Activated CD4-positive, alpha-beta memory T cell treated with anti-CD3 and anti-CD28 coated beads, Interleukin-2, amount 10 ng/mL, durations not matched to agents 7 days and 5 days (primary cell): ENCODE measurements at places on chromosomes 4 and X. TPM values are rescaled to one million over a fixed set of nuclear protein-coding genes. Genes with fewer than 3 reads are reported as not detected.
A peak's percentile ranks its signal among the peaks of the same experiment; 100 is the strongest.

DNA sequence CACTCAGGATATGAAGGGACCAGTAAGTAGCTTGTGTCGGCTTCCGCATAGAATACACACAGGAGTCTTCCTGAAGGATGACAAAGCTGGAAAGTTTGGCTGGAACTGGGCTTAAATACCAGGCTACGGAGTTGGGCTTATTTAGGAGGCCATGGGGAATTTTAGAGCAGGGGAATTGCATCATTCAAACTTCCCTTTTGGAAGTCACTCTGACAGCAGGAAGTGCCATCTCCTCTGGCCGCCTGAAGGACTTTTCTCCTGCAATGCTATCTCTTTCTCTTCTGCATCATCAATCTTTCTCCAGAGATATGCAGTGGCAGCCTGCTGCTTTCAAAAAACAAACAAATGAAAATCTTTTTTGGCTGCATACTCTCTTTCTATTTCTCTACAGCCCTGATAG, 48.4 kb upstream of the PAK3 start:
- H3K27ac ChIP-seq = no peak overlapping the region
- no peak for DNase-seq
- H3K27me3 ChIP-seq = no peaks in the 10 kb centered on the region
- no peaks in the 10 kb centered on the region for H3K4me1 ChIP-seq
- H3K4me3 ChIP-seq = no peak overlapping the region

DNA sequence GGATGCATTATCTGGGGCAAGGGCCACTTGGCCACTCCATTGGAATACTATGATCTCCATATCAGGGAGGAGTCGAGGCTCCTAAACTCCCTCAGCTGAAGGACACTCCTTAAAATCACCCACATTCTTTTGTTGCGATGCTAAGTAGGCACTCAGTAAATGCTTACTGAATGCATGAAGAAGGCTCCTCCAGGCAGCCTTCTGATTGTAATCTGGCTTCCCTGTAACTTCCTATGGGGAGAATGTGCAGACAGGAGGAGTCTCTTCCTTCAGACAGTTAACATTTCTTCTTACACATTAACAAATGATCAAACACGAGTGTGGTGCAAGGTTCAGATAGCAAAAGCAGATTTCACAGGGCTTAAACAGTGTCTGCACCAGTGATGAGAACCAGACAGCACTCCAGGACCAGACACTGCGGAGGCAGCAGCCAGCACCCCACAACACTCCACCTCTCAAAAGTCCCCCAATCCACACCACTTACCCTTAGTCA, 21.4 kb upstream of the USO1 start:
- H3K4me3 ChIP-seq = no peak overlapping the region
- H3K27me3 ChIP-seq = no peaks in the 10 kb centered on the region
- H3K27ac ChIP-seq = no peak overlapping the region
- no peak for DNase-seq

GRCh38 chr4:144518181-144518895, 127.6 kb upstream of the HHIP start:
- H3K27ac ChIP-seq = no peak overlapping the region
- no peak overlapping the region for H3K4me3 ChIP-seq
- H3K27me3 ChIP-seq = no peaks in the 10 kb centered on the region
- DNase-seq = no peak
- no peaks in the 10 kb centered on the region for H3K36me3 ChIP-seq

- H3K4me1 ChIP-seq = peaks cover 13% of the 10 kb centered on the region
- peak overlapping the region; percentile 76 for H3K4me3 ChIP-seq
- DNase-seq = no peak
- H3K36me3 ChIP-seq = no peaks in the 10 kb centered on the region
Measured at GRCh38 chrX:53072418-53073114, 9.6 kb upstream of the TSPYL2 start.

DNA sequence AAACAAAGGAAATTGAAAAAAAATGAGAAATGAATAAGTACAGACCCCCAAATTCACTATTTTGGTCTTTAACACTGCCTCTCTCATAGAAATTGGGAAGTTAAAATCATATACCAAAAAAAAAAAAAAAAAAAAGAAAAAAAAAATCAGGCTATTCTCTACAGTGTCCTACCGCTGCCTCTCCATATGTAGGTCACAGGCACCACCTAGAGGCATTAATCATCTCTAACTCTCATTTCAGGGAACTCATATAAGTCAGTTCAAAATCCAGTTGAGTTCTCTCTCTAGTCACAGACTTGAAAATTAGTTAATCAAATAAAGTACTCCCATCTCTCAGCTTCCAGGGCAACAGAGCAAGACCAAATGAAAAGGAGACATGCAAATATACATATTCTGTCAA, 47.9 kb downstream of the COX18 start:
- peaks cover 3% of the 10 kb centered on the region for H3K27me3 ChIP-seq
- H3K36me3 ChIP-seq = no peaks in the 10 kb centered on the region
- H3K27ac ChIP-seq = no peak overlapping the region
- no peak overlapping the region for H3K4me3 ChIP-seq
- no peaks in the 10 kb centered on the region for H3K4me1 ChIP-seq

- H3K4me3 ChIP-seq = no peak overlapping the region
- H3K27ac ChIP-seq = no peak overlapping the region
- peaks cover 5% of the 10 kb centered on the region for H3K4me1 ChIP-seq
- H3K36me3 ChIP-seq = no peaks in the 10 kb centered on the region
- no peak for DNase-seq
- H3K27me3 ChIP-seq = no peaks in the 10 kb centered on the region
Measured at GRCh38 chrX:16633754-16634153, 16.2 kb upstream of the S100G start.

DNA sequence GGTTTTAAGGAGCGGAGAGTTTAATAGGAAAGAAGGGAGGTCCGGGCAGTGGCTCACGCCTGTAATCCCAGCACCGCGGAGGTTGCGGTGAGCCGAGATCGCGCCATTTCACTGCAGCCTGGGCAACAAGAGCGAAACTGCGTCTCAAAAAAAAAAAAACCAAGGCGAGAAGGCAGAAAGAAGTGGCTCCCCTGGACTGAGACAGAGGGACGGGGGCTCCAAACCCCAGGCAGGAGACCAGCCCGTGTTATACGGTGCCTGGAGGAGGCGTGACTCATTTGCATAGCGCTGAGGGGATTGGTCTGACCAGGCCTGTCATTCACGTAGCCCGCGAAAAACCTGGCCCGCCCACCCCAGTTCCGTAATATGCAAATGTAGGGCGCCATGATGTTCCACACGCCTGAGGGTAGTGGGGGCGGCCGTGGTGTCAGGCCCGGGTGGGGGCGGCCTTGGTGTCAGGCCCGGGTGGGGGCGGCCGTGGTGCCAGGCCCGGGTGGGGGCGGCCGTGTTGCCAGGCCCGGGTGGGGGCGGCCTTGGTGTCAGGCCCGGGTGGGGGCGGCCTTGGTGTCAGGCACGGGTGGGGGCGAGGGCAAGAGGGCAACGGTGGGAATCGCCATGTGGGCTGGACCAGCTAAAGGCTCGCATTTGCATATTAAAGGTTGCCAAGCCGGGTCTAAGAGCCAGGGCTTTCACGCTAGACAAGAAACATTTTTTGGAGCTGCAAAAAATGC, 2.1 kb downstream of the PLCXD1 start:
- peaks cover 36% of the 10 kb centered on the region for H3K4me1 ChIP-seq
- H3K36me3 ChIP-seq = peaks cover 27% of the 10 kb centered on the region
- DNase-seq = peak; percentile 93
- peak overlapping the region; percentile 93 for H3K27ac ChIP-seq
- H3K27me3 ChIP-seq = no peaks in the 10 kb centered on the region

DNA sequence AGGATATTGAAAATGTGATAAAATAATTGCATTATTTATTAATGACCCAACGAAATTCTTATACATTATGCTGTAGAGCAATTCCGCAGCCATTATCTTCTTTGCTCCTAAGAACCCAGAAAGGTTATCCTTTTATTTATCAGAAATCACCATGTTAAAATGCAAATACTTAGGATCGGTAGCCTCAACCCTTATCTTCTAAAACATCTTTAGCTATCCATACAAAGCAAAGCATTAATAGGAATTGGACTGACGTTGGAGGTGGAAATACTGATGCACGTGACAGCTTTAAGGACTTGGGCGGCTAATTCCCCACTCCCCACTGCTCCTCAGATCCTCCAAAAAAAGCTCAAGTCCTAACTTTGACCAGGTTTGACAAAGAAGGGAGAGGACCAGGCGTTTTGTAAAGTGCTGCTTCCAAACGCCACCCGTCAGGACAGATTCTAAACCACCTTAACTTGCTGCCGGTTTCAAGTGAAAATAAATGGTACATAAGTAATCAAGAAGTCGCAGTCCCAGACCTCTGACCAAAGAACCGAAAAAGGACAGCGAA, 539 bp upstream of the SPCS3 start:
- no peaks in the 10 kb centered on the region for H3K27me3 ChIP-seq
- H3K36me3 ChIP-seq = peaks cover 32% of the 10 kb centered on the region
- H3K27ac ChIP-seq = peak overlapping the region; percentile 88
- H3K4me3 ChIP-seq = peak overlapping the region; percentile 88

- DNase-seq = no peak
- peak overlapping the region; percentile 80 for H3K4me3 ChIP-seq
- H3K27ac ChIP-seq = peak overlapping the region; percentile 23
- H3K27me3 ChIP-seq = peaks cover 38% of the 10 kb centered on the region
- H3K36me3 ChIP-seq = peaks cover 4% of the 10 kb centered on the region
Measured at GRCh38 chr4:83536362-83537272, 709 bp downstream of the GPAT3 start.

- peaks cover 12% of the 10 kb centered on the region for H3K36me3 ChIP-seq
- DNase-seq = no peak
- no peaks in the 10 kb centered on the region for H3K27me3 ChIP-seq
- no peak overlapping the region for H3K27ac ChIP-seq
Measured at GRCh38 chr4:78922207-78922606, 17.0 kb downstream of the PAQR3 start.

DNA sequence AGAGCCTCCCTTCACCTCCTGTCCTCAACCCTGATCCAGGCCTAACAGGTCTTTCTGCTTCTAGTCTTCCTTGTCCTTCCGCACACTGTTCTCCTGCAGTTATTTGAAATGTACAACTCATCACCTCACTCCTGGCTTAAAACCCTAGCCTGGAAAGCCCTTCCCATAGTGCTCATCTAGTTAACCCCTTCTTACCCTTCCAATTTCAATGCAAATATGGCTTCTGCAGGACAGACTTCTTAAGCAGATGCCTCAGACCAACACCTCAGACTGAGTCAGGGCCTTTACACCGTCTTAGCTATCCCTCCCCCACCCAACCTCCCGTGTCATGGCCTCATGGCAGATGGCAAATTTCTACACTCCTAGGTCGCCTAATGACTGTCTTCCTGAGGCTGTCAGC, 130.4 kb downstream of the BCOR start:
- H3K36me3 ChIP-seq = peaks cover 7% of the 10 kb centered on the region
- H3K4me1 ChIP-seq = peaks cover 24% of the 10 kb centered on the region
- H3K4me3 ChIP-seq = no peak overlapping the region

DNA sequence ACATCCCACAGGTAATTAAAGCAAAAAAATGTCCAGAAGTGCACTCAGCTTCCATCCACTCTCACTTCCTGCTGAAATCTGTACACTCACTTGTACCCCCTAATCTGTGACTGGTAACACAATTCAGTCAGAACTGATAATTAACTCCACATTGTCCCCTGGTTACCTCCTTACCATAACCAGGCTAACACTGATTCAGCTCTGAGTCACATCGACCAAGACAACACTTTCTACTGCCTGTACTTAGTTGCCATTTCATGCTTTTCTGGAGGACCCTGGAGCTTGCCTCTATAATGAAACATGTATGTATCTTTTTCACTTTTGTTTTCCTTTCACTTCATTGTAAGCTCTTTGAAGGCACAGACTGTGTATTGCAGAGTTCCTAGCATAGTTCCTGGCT, 130.9 kb upstream of the GABRG1 start:
- H3K36me3 ChIP-seq = no peaks in the 10 kb centered on the region
- H3K4me1 ChIP-seq = no peaks in the 10 kb centered on the region
- no peak overlapping the region for H3K27ac ChIP-seq
- H3K27me3 ChIP-seq = no peaks in the 10 kb centered on the region
- no peak overlapping the region for H3K4me3 ChIP-seq
- DNase-seq = no peak

DNA sequence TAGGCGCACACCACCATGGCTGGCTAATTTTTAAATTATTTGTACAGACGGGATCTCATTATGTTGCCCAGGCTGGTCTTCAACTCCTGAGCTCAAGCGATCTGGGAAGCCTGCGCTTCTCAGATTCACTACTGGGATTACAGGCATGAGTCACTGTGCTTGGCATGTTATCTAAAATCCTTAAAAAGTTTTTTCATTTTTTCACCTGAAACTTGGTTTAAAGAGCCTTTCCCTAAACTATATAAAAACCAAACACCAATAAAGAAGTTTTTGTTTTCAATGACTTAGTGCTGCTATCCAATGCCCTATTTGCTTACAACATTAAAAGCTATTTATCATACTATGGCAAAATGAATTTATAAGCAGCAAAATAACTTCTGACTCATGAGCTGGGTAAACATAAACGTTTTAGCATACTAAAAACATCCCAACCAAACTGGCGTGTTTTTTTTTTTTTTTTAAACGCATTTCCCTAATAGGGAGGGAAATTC, 127.8 kb downstream of the UBE2K start:
- no peak overlapping the region for H3K27ac ChIP-seq
- no peak overlapping the region for H3K4me3 ChIP-seq
- peaks cover 43% of the 10 kb centered on the region for H3K36me3 ChIP-seq
- DNase-seq = no peak
- peaks cover 2% of the 10 kb centered on the region for H3K4me1 ChIP-seq
- no peaks in the 10 kb centered on the region for H3K27me3 ChIP-seq

DNA sequence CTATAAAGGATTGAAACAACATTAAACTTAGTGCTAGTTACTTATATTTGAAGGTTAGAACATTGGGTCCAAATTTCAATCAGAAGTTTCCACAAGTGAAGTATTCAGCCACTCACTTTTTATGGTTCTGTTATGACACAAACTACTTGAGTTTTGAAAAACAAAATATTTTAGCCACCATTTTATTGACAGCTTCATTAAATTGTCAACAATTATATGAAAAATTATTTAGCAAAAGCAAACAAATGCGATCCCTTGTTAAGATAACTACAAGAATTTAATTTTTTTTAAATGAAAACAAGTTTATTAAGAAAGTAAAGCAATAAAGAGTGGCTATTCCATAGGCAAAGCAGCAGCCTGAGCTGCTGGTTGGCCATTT, 3.1 kb downstream of the CXCL2 start:
- peaks cover 6% of the 10 kb centered on the region for H3K4me1 ChIP-seq
- peaks cover 41% of the 10 kb centered on the region for H3K27me3 ChIP-seq
- H3K4me3 ChIP-seq = no peak overlapping the region
- DNase-seq = no peak
- no peak overlapping the region for H3K27ac ChIP-seq

- no peaks in the 10 kb centered on the region for H3K36me3 ChIP-seq
- no peak for DNase-seq
- H3K4me3 ChIP-seq = no peak overlapping the region
- no peaks in the 10 kb centered on the region for H3K27me3 ChIP-seq
- H3K4me1 ChIP-seq = no peaks in the 10 kb centered on the region
- H3K27ac ChIP-seq = no peak overlapping the region
Measured at GRCh38 chrX:52420824-52421443, 52.1 kb downstream of the XAGE2 start.

HS6ST2 gene
- 0.18 TPM for total RNA-seq

MAGEC1 gene
- not detected for total RNA-seq

NHS gene
- total RNA-seq = 0.43 TPM

XAGE2 gene
- total RNA-seq = not detected
